Bone marrow (tissue), 2 donors: ENCODE measurements at places on chromosomes 11 and 22.

- DNase-seq, result no peak
Observed at GRCh38 chr22:46290121-46290842, 6.4 kb upstream of the GTSE1 start.

GRCh38 chr22:30181459-30182349 is 64.9 kb downstream of the LIF start:
- no peak for DNase-seq

GRCh38 chr11:18540207-18541009 is 13.7 kb upstream of the TSG101 start:
- no peak for DNase-seq

DNA sequence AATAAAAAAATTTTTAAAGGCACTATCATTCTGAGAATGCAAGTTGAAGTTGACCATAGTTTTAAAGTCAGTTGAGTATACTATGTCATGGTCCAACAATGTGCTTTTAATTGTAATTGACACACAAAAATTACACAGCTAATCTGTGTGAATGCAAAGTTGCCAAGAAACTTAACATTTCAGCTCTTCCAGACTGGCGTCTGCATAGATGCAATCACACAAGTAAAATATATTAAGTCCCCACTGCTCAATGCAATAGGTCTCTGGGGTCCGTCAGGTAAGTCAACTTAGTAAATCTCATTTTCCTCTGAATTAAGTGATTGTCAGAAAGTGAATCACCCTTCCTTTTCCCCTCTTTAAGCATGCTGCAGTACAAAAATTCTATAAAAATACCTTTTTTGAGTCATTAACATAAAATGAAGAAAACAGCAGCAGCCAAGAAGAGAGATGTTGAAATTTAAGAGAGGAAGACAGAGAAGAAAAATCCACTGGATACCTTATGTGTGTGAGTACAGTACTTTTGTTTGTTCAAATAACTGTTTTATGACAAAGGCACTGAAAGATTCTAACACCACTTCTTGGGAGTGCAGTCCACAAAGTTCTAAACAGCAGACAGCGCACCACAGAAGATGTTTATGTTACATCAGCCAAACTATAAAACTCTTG is 5.1 kb downstream of the FZD4 start:
- no peak for DNase-seq

DNA sequence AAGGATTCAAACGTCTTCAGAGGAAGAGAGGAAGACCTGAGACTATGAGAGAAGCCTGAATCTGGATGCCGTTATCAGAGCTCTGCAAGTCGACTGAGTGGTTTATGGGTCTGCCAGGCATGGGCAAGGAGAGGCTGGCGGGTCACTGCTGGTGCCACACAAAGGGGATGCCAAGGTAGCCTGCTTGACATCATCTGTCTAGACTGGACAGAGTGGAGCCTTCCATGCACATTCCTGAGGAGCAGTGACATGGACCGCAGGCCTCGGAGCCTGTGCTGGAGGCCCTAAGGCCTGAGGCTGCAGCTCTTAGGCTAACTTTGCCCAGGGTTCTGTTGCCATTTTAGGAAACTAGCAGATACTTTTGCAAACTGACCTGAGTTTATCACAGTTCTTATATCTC is 127.4 kb downstream of the WT1 start:
- no peak for DNase-seq

- peak; percentile 92 for DNase-seq
Observed at GRCh38 chr22:37533995-37534394, 14.8 kb upstream of the CARD10 start.

GRCh38 chr11:100948936-100949335 is 180.7 kb downstream of the PGR start:
- DNase-seq, result no peak

GRCh38 chr11:124872741-124873140 is 7.5 kb downstream of the ROBO3 start:
- DNase-seq, result no peak

DNA sequence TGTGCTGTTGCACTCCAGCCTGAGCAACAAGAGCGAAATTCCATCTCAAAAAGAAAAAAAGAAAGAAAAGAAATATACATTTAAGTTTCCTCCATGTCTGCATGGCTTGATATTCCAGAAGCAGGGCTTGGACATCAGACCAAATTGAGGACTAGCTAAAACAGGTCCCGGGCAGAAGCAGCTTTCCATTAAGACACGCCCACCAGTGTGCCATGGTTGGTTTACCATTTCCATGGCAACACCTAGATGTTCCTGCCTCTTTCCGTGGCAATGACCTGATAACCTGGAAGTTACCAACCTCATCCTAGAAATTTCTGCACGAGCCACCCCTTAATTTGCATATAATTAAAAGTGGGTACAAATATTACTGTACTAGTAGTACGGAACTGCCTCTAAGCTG is 111.3 kb downstream of the NAT10 start:
- DNase-seq, result no peak

DNA sequence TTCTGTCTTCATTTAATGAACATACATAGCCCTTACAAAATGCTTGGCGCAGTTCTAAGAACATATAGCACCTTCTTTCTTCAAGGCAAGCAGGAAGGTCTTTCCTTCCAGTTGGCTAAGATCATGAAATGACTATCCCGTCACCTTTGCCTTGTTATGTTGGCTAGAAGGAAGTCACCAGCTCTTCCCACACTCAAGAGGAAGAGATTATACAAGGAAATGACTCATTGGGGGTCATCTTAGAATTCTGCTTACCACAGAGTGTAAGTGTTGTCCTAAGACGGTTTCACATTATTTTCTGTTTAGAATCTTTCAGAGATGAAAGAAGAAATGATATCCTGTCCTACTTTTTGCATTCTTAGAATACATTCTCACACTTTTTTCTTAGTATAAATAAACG is 808.0 kb upstream of the LUZP2 start:
- no peak for DNase-seq

- DNase-seq, result no peak
Observed at GRCh38 chr11:19739872-19740271, 27.2 kb downstream of the NAV2 start.

GRCh38 chr11:93216511-93217101 is 18.8 kb upstream of the SLC36A4 start:
- DNase-seq, result no peak
